ENCODE measurements at places on chromosomes 5 and 9.
A peak's percentile ranks its signal among the peaks of the same experiment; 100 is the strongest.

DNA sequence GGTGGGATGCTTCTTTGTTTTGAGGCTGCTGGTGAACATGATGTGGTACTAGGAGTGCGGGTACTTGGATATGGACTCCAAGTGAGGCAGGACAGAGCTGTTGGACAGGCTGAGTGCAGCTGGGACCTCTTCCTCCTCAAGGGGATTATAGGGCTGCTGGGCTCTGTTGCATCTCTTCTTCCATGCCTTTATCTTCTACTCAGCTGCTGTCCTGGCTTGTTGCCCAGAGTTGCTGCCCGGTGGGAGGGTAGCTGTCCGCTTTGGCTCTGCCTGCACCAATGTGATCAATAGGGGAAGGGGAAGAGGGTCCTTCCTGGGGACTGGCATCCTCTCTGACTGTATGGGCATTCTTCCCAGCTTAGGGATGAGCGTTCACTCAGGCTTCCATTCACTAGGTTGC lies 1217.9 kb upstream of the ACO1 start:
- DNase-seq, result no peak

GRCh38 chr5:136598802-136599404 lies 233.6 kb upstream of the TRPC7 start:
- no peak for DNase-seq

DNA sequence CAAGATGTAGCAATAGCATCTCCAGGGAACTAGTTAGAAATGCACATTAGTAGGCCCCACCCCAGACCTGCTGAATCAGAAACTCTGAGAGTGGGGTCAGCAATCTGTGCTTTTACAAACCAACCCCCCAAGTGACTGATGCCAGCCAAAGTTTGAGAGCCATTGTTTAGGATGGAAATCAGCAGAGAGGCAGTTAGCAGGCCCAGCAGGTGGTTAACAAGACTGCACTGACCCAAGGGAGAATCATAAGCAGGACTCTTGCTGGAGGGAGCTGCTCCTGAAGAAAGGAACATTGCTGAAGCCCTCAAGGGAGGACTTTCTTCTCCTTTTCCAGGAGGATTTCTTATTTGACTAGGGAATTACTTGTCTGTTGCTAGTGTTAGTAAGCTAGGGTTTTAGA lies 74.2 kb upstream of the SLC12A2 start:
- DNase-seq, result no peak

DNA sequence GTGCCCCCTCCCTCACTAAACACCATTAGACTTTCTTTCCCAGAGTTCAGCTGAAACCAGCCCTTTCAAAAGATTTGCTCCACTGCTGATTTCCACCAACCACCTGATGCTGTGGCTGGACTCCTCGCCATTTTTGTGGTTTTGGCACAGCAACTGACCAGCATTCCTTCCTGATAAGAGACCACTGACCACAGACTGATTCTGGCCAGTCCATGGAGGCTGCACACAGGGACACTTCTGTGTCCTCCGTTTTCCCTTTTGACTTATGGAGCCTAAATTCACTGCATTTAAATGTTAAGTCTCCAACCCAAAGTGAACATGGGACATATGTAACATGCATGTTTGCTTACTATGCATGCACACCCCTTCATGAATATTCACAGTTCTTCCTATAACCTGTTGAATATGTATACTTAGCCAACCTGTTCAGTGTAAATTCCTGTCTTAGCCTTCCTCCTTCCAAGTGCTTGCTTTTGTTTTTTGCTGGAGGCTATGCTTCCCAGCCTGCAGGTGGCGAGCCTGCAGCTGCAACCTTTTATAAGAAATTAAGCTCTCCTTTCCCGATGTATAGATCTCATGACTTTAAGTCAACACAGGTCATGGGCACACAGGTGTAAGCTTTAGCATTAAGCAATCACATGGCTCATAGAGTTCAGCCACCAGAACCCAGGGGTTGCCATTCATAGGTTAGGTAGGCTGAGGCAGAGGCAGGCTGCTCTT lies 78.7 kb downstream of the ACTL7B start:
- DNase-seq, result no peak

DNA sequence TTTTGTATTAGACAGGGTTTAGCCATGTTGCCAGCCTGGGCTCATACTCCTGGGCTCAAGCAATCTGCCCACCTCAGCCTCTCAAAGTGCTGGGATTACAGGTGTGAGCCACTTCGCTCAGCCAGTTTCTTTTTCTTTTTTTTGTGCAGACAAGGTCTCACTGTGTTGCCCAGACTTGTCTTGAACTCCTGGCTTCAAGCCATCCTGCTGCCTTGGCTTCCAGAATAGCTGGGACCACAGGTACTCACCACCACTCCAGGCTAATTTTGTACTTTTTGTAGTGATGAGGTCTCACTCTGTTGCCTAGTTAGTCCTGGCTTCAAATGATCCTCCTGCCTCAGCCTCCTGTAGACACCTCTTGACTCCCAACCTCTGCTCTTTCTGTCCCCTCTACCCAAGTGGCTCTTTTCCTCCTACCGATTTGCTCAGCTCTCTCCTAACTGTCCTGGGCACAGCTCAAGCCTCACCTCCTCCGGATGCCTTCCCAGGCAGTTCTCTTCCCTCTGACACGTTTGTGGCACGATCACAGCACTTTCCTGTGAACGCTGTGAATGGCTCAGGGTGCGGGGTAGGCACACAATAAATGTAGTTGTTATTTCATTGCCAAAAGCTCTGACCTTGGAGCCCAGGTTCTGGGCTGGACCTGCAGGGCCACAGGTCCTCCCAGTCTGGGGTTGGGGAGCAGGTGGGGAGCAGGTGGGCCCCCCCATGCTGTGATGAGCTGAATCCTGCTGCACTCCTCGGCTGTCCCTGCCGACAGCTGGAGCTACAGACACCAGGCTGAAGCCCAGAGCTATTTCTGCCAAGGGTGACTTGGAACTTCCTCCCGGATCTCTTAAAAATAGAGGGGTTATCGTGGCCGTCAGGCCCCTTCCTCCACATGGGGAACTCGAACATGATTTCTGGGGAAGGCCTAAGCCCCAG lies 23.9 kb downstream of the GFI1B start:
- no peak for DNase-seq

- DNase-seq, result peak; percentile 38
Measured at GRCh38 chr9:92965061-92965758, 17.9 kb downstream of the FGD3 start.

DNA sequence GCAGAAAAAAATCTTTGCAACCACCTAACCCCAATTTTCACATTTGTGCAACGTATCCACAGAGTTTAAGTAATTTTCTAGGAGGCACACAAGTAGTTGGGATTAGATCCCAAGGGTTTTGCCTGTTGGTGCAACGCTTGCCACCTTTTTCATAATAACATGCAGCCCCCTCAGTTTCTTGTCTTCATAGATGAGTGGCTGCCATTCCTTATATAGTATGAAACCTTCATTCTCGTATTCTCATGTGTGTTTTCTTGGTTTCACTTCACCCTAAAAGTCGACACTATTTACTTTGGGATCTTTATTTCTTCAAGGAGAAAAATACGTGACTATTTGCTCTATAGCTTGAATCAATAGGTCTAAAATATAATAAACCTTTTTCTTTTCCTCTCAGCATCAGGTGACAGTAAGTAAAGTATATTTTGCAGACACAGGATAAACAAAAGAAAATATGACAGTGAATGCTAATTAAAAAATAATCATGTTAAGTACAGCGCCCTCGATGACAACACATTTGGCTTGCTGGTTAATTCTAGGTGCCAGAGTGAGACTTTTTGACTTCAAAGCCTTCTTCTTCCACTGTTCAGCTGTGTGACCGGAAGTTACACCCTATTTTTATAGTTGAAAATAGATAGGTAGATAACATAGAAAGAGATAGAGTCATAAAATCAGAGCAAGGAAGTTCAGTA lies 342.8 kb upstream of the CCNG1 start:
- no peak for DNase-seq

- no peak for DNase-seq
Measured at GRCh38 chr5:96579711-96580110, 82.5 kb upstream of the CAST start.

- DNase-seq, result no peak
Measured at GRCh38 chr5:131682175-131682574, 47.1 kb upstream of the RAPGEF6 start.

Measured in CD4-positive, alpha-beta T cell treated with Interleukin-1 beta for 1 hour (primary cell).